ENCODE measurements at places on chromosomes 6 and 20.

DNA sequence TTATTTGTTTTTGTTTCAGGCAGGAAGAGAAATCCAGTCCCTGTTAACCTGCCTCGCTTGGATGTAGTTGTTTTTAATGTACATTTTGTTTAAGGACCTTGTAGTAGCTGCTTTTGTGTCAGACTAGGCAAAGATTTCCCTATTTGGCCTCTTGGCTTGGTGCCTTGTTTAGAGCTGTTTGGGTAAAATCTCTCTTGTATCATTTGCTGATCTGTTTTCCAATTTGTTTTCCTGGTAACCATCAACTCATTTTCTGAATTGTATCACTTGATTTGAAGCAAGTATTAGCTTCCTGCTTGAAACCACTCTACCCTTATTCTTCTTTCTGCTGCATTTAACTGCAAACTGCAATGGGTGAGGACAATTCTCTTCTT, 160.7 kb downstream of the ZFAND3 start:
- DNase-seq: no peak

DNA sequence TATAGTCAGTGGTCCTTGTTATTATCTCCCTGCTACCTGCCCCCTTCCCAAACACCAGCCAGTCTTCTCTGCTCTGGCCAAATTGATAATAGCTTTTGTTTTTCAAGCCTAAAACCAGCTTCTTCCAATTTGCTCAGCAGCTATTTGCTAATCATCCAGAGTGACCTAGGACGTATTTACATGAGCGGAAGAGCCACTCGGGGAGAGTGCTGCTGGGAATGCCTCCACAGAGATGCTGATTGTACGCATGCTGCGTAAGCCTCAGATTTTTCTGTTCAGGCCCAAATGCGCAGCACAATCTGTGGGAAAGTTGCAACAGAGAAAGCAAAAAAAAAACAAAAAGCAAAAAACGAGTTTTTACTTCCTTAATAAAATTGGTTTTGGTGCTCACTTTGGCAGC, 24.4 kb upstream of the ID1 start:
- no peak for DNase-seq

- DNase-seq: no peak
Measured at GRCh38 chr6:43246301-43247113, 3.2 kb downstream of the TTBK1 start.

DNA sequence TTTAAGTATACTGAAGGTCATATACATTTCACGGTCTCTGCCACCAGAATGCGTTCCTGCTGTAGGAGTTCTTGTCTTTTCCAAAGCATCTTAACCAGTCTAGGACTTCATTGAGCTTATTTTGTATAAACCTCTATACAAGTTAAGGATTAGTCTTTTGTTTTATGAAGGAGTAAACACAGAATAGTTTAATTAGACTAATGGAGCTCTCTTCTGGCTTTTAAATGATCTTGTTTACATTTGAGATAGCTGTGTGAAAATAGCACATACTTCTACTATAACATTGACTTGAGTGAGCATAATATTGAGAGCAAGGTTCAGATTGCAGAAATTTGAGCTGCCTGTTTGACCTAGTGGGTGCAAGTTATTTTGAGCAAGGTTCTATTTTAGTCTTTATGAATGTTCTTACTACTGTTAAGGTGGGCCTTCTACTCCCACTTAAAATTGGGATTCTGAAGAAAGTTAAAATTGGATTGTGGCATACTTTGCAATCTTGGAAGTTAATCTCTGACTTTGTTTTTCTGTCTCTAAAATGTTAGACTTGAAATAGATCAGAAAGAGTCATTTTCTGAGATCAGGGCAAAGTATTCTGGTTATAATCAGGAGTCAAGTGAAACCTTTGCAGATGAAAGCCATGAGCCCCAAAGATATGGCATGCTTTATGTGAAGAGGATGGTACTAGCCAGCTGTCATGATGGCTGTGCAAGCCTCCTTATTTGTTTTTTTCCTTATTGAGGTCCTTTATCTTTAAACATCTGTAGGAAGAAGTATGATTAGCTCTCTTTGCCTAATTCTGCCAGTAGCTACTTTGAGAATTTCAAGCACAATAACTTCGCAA, 41.8 kb downstream of the RPRD1B start:
- DNase-seq: no peak

DNA sequence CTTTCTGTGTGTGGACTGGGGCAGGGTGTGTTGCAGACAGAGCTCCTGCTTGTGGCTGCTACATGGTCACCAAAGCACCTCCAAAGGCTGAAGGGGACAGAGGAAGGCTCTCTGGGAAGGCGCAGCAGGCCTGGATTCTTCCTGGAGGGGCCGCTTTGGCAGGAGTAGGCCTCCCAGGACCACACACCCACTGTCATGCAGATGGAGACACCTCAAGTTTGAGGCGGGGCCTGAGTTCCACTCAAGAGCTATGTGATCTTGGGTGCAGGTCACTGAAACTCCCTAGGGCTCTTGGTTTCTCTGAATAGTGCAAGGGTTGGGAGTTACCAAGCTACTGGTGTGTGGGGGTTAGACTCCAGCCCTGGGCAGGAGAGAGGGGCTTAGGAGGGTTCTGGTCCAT, 27.9 kb downstream of the EFCAB8 start:
- no peak for DNase-seq

GRCh38 chr6:97085772-97086171, 161.2 kb downstream of the KLHL32 start:
- no peak for DNase-seq

DNA sequence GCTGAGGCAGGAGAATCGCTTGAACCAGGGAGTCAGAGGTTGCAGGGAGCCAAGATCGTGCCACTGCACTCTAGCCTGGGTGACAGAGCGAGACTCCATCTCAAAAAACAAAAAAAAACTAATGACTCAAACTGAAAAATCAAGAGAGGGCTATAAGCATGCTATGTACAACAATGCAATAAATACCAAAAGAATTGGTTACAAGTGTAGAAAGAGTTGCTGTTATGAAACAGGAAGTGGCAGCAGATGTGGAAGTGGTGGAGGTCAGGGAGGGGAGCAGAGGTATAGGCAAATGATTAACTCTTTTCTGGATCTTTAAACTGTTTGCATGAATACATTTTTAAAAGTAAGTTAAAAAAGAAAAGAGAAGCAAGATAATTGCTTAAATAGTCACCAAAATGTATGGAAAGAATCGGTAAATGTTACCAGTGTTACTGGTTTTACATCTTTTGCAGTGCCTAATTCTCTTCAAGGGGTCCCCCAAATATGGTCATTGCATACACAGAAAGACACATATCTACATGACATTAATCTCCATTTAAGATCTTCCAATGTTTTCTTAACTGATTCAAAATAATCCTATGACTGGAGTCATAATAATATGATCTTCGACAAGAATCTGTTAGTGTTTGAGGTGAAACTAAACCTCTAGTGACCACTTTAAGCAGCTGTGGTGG, 15.0 kb downstream of the CALHM6 start:
- no peak for DNase-seq

DNA sequence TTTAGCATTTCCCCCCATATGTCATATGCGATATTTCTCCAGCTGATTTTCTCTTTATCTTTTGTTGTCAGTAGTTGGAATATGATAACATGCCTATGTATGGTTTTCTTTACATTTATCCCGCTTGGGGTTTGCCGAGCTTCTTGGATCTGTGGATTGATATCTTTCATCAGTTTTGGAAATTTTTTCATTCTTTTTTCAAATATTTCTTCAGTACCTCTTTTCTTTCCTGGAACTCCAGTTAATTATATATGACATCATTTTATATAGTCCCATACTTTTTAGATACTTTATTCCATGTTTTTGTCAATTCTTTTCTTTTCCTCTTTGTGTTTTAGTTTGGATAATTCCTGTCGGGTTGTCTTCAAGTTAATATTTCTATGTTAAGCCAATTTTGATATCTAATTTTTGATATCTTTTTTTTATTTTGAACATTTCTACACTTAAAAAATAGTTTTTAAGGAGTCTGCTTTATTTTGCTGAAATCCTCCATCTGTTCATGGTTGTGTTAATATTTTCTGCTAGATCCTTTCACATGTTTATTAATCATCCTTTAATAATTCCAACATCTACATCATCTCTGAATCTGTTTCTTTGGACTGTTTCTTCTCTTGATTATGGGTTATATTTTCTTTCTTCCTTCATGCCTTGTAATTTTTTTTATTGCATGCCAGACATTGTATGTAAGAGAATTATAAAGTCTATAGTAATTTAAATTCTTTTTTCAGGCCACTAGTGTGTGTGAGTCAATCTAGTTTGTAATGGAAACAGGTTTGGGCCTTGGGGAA, 9.5 kb downstream of the ZDHHC14 start:
- DNase-seq: no peak

DNA sequence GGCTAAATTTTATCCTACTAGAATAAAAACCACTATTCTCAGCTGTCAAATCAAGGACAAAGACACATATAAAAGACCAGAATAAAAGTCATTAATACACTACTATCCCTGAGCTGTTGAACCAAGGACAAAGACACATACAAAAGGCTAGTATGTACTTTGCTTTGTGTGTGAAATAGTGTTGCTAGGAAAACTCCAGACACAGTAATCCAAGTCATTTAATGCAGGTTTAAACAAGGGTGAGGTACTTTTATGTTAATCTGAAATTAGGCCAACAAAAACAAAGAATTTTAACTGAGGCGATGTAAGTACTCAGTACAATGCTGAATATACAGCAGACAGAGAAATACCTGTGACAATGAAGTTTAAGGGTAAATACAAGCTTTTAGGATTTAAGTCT, 18.9 kb downstream of the GCLC start:
- no peak for DNase-seq

GRCh38 chr6:43248101-43248500, 4.8 kb downstream of the TTBK1 start:
- no peak for DNase-seq

DNA sequence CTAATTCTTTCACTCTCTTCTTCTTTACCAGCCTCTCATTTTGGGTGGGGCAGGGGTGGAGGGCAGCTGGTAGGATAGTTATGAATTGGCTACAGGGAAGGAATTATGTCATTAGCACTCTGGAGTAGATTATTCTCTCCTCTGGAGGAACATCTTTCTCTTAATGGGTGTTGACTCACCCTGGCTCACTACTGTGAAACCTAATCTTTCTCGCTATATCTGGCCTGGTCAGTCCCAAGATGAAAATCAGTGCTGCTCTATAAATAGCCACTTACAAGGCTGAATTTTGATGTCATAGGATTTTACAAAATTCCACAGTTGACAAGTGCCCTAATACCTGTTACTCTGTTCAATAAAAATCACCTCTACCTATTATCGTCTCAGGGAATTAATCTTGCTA, 151.3 kb downstream of the COL9A1 start:
- DNase-seq: no peak

DNA sequence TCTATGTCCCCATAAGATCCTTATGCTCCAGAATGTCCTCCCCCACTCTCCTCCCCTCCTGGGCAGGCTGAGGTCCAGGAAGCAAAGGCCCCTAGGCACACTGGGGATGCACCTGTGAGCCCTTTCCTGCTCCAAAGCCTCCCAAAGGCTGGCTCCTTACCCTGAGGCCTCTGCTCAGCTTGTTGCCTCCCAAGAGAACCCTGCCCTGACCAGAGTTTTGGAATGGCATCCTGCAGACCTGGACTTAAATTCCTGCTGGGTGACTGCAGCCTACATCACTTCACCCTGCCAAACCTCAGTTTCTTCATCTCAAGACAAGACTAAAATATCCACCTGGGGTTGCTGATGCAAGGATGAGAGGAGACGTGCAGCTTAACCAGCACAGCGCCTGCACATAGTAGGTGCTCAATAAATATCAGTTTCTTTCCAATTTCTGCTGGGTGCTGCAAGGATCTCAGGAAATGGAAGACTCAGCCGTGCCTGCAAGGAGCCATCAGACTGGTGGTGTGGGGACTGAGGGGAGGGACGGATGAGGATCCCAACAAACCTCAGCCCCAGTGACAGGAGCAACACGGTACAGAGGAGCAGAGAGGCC, 2.1 kb upstream of the LBP start:
- DNase-seq: no peak

- no peak for DNase-seq
Measured at GRCh38 chr20:62428002-62428372, 648 bp upstream of the RBBP8NL start.

- DNase-seq: no peak
Measured at GRCh38 chr6:66128243-66128642, 421.2 kb upstream of the EYS start.

DNA sequence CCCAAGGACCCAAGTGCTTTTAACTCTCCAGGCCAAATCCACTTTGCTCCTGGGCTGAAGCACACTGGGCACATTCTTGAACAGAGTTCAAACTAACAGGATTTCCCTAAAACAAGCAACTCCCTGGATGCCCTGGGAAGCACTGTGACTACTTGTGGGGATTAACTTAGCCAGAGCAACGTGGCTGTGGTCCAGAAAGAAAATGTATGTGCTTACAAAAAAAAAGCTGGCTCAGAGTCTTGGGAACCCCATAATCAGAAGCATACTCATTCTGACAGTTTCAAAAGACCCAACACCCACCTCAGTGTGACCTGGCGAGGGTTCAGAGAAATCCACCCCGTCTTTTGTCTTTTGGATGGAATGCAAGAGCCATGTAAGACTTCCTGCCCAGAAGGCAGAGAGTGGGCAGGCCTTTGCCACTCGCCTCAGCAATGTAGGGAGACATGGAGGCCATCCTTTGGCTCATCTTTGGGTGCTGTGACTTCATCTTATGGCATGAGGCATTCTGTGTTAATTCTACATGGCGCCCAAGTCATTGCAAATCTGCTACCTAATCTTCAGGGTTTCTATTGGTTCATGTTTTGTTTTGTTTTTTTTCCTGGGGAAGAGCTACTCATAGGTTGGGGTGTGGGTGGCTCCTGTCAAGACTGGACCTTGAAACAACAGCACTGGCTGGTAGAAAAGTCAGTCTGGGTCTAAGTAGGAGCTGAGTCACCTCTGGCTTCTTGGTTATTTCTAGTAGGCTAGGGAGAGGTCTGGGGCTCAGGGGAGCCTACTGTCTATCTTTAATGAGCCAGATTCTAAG, 248.6 kb upstream of the SUPT3H start:
- DNase-seq: no peak

GRCh38 chr6:91501930-91502329, 915.1 kb upstream of the MAP3K7 start:
- DNase-seq: no peak

GRCh38 chr20:35884541-35884865, 69.8 kb downstream of the SCAND1 start:
- DNase-seq: no peak

DNA sequence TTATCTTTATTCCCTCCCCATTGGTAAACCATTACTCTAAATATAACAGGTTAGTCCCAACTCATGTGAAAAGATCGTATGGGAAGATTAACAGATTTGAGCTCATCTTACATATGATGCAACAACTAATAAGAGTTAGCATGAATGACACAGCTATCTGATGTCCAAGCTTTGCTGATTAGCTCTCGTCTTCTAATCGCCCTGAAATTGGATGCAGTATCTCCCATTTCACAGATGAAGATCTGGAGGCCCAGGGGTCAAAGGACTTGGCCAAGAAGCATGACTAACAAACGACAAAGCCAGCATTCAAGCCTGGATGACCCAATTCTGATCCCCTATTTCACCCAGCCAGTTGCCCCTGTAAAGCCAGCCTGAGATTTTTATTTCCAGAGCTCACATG, 8.4 kb upstream of the BMP7 start:
- no peak for DNase-seq

GRCh38 chr6:351011-351866, 40.3 kb upstream of the IRF4 start:
- DNase-seq: no peak
